Activated T-helper 1 cell treated with Interleukin-2 at 50 U/mL for 16 hours (primary cell): ENCODE measurements at places on chromosomes 13 and 19.

DNA sequence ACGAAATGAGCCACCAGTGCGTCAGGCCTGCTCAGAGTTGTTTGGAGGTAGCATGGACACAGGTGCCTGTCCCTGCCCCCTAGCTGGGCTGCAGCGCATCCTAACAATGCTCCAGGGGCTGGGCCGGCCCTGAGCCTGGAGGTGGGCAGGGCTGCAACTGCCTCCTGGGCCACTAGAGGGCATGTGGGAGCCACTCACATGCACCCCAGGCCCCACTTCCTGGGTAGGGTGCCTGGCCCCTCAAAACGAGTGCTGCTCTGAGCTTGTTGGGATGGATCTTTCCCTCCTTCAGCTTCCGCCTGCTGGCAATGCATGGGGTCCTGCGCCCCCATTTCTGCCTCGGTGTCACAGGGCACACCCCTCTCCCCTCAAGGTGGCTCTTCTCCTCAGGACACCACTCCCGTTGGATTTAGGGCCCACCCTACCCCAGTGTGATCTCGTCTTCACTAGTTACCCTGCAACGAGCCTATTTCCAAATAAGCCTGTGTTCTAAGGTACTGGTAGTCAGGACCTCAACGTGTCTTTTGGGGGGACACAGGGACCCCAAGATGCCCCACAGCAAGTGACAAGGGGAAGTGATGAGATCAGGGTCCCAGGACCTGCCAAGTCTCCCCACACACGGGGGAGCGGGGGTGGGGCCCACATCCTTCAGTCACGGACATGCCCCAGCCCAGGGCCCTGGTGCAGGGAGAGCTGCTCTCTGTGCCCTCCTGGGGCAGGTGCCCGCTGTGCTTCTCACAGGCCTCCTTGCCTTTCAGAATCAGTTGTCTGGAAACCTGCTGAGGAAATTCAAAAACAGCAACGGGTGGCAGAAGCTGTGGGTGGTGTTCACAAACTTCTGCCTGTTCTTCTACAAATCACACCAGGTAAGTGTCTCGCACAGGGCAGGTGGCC lies 131.3 kb downstream of the STK24 start:
- DNase-seq, result peak; percentile 66

GRCh38 chr19:30076101-30076551 lies 134.1 kb downstream of the URI1 start:
- DNase-seq, result no peak

DNA sequence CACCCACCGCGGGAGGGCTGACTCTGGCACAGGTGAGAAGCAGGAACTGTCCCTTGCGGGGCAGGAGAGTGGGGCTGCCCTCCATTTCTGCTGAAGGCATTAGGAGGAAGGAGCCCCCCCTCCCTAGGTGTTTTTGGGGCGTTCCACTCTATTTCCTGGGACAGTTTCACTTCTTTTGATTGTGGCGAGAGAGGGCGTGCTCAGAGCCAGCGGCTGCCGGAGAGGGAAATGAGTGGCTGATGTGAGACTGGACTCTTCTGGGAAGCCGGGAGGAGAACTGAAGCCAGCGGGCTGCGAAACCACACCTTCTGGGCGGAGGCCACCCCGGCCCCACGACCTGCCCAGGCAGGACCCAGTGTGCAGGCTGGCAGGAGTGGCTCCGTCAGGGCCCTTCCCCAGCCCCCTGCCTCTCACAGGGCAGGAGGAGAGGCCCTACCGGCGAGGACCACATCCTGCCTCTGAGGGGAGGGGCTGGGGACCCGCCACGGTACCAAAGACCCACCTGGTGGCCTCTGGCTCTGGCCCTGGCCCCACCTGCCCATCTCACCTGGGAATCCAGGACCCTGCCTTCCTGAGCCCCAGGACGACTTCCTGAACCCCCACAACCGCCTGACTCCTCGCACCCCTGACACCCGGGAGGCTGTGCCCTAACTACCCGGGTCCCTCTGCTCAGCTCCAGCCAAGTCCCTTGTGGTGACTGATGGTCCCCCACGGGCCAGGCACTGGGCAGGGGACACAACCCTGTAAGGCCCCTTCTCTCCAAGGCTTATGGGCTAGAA lies 25.9 kb downstream of the MPND start:
- peak; percentile 53 for DNase-seq

- no peak for DNase-seq
Measured at GRCh38 chr19:47514151-47514868, 553 bp downstream of the NAPA start.

DNA sequence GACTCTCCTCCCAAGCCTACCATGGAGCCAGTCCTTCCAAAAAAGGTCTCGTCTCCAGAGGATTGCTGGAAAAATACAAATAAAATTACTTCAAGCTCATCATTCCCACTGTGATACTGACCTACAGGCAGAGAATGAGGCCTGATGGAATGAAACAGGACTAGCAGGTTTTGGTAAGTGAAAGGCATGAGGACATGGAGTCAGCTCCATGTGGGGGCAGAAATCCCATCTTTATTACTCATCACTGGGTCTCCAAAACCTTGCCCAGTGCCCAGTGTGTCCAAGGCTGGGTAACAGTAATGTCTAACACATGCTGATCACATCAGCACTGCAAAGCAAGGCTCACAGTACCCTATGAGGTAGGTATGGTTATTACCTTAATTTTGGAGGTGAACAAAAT lies 235.4 kb downstream of the DNAJC15 start:
- no peak for DNase-seq

DNA sequence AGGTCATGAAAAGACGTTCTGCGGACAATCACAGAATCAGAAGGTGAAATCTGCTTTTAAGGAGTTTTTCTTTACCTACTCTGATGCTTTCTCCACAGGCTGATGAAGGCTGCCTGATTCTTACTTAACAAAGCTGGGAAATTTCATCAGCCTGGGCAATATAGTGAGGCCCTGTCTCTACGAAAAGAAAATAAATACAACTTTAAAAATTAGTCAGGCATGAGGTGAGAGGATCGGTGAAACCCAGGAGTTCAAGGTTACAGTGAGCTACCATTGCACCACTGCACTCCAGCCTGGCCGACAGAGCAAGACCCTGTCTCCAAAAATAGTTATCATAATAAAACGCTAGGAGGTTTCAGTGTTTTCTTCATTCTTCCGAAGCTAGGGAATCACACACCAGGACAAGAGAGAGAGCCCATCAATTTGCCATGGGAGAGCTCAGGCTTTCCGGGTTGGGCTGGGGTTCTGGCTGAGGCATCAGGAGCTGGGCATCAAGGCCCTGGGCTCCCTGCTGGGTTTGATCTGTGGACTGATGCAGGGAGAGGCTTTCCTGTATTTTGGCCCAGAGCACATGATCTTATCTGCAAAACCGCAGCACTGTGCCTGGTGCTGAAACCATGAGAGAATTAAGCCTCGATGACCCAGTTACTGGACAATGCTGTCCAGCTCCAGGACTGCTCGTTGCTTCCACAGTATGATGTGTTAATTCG lies 25.1 kb upstream of the CEBPG start:
- DNase-seq, result no peak
